Stimulated activated CD4-positive, alpha-beta T cell treated with anti-CD3 and anti-CD28 coated beads, Interleukin-4, amount 100 ng/mL, for 48 hours (primary cell): ENCODE measurements at places on chromosomes 2 and 18.

GRCh38 chr2:221423210-221423804 lies 148.8 kb downstream of the EPHA4 start:
- no peak for DNase-seq

DNA sequence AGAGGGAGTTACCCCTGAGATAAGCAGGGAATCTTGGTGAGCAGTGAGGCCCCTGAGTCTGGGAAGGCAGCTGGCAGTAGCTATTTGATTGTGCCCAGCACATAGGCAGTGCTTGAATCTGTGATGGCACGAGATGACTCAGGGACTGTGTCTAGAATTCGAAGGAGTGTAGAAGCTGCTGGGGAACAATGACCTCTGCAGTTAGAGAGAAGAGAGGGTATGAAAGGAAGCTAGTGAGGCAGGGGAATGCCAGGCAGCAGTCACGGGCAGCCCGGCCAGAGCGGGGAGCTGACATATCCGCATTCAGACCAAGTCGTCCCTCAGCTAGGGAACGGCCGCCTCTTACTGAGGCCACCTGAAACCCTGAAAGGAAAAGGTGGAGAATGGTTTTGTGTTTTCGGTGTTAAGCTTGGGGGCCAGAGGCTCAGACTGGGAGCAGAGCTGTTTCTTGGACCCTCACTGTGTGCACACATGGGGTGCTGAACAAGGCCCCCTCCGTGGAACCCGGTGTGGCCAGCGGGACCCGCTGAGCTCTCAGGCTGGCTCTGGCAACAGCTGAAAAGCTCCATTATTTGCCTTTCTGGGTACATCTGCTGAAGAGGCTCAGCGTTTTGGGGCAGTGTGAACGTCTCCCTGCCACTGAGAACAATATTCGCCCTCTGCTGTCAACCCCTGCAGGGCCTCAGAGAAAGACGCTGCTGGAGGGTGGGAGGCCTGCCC lies 32.9 kb downstream of the ARHGEF4 start:
- no peak for DNase-seq

- no peak for DNase-seq
Observed at GRCh38 chr2:233063269-233063975, 3.3 kb downstream of the INPP5D start.

DNA sequence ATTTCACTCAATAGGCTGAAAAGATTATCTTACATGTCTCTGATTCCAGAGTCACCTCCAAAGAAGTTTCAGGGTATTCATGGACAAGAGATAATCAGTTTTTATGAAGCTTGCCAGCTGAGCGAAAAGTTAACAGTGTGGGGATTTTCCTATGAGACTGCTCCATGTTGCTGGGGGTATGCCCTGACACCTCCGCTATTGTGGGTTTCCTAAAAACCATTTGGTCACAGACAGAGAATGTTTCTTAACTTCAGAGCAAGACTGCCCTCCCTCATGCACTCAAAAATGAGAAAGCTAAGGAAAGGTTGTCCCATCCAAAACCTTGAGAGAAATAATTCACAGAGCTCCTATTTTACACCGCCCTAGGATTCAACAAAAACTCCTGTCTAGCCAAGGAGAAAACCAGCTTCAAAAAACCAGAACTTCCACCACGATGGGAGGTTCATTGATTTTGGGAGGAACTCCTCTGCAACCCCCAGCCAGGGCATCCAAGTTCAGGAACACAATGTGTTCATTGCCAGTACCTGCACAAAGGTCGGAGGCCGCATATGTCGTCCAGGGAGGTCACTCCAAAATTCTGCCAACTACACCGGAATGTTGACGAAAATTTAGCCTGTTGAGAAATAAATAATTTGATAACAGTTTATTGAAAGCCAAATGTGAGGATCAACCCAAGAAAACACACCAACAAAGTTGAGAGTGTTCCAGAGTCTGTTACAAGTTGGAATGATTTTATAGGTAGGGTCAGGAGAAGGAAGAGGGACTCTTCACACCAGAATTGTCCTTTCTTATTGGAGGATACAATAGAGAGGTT lies 104.3 kb downstream of the SP100 start:
- no peak for DNase-seq

DNA sequence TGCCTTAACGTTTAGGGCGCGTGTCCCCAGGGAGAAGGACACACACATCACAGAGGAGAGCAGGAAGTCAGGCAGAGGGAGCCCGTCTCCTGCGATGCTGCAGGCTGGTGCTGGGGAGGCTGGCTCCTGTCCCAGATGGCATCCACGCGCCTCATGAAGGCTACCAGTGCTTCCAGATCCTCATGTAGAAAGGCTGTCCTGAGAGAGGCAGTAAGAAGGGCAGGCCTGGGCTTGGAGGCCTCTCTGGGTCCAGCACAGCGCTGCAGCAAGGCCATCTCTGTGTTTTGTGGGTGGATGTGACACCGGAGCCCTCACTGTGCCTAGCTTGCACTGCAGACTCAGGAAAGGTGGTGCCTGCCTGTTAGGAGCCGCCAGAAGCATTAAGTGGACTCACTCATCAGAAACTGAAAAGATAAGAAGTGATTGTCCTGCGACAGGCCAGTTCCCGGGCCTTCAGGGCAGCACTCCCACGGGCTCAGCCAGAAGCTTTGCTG lies 62.7 kb downstream of the FAM168B start:
- no peak for DNase-seq

DNA sequence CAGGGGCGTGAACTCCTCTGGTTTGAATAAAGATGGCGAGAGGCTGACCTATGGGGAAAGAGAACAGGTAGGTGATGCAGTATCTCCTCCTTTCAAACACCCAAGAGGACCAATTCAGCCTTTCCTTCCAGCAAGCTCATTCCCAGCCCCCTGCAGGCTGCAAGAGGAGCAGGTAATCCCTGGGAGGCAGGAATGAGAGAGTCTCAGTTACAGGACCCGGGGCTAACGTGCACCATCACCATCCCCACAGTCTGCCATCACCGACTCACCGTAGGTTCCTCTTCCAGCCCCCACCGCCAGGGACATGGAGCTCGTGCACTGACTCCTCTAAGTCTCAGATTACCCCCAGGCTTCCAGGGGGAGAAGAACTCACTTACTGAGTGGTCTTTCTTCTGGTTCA lies 26.7 kb downstream of the XDH start:
- no peak for DNase-seq

- DNase-seq = no peak
Observed at GRCh38 chr2:26723991-26724750, 31.6 kb downstream of the KCNK3 start.

DNA sequence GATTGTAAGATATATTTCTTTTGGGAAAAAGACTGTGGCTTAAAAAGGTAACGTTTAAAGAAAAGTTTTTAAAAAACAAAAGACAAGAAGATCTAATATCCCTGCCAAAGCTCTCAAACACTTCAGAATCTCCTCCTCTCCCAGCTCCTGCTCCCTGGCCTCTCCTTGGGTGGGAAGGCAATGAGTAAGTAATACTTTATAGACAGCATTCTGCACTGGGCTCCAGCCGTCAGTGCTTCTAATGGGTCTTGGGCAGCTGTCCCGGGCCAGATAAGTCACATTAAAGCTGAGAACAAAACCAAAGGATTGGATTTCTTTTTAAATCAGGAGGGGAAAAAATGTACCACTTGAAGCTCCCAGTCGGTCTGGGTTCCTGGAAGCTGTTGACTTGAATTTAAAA lies 133.7 kb downstream of the ALPK2 start:
- DNase-seq = no peak

- no peak for DNase-seq
Observed at GRCh38 chr2:233080836-233081229, 20.7 kb downstream of the INPP5D start.

DNA sequence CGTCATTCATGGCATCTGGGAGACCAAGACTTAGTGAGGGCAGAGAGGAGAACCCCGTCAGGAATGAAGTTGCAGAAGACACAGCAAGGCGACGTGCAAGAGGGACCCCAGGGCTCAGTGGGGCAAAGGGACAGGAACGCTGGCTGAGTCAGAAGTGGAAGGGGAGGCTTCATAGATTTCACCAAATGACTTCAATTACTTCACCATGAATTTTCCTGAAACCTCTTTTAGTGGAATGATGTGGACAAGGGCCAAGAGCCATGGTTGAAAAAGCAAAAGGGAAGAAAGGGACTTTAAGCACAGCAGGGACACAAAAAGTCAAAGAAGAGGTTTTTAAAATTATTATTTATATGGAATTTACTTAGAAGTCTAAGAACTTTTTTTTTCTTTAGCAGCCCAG lies 141.6 kb upstream of the PID1 start:
- DNase-seq = no peak

- no peak for DNase-seq
Observed at GRCh38 chr2:174333017-174333371, 1.8 kb upstream of the SP9 start.

- DNase-seq = no peak
Observed at GRCh38 chr2:120833127-120833675, 97.5 kb downstream of the GLI2 start.

DNA sequence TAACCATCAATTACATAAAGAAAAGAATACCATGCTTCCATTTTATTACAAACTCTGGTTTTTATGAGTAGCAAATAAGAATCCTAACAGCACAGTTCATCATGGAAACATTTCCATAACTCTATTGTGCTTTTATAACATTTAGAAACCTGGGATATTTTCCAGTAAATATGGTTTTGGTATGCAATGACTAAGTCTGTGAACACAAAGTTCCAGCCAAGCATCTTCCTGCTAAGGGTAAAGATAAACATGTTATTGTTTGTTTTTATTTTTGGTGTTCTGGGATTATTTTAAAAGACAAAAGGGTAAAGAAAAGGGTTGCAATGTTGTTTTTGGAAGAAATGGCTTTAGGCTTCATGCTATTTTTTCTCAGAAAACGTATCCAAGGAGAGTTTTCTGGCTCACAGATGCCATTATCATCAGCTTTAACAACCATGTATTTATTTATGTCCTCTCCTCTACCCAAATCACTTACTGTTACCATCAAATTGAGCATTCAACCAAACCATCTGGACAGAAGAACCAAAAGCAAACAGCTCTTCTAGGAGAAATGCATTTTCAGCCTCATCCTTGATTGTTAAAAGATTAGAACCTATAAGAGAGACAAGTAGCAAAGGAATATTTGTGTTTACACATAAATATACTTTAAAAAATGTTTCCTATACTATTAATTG lies 116.0 kb downstream of the PLA2R1 start:
- DNase-seq = no peak

DNA sequence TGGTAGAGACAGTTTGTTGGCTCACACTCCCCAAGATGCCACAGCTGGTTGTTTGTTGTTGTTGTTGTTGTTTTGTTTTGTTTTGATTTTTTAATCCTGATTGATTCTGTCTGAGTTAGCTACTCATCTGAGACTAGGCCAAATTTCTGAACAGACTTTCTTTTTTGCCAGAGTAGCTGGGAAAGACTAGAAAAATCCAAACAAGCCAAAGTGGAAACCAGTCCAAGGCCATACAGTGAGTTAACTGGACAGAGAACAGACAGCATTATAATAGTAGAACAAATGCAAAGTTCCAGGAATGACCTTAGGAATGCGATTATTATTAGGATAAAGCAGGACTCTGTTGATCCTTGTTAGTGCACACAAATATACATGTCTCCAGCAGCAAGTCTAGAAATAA lies 43.8 kb upstream of the CYP26B1 start:
- DNase-seq = no peak
